ENCODE measurements at places on chromosomes 4 and X.

DNA sequence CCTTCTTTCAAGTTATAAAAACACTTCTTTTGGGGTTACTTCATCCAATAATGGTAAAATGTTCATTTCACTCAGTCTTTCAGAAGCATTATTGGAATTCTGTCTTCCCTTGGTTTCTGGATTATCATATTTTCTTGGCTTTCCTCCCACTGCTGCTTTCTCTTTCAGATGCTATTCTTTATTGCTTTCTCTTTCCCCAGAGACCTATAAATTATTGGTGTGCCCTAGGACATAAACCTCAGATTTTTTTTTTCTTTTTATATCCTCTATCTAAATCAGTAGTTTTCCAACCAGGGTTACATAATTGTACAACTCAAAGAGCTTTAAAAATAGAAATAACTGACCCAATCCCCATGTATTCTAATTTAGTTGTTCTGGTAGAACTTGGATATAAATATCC is 1005.5 kb downstream of the ARAP2 start:
- no peak for DNase-seq

GRCh38 chrX:35664833-35665232 is 133.3 kb upstream of the MAGEB16 start:
- no peak for DNase-seq

GRCh38 chr4:86307432-86307831 is 52.4 kb downstream of the MAPK10 start:
- DNase-seq: no peak

- no peak for DNase-seq
Observed at GRCh38 chr4:40288566-40288965, 46.6 kb upstream of the CHRNA9 start.

GRCh38 chr4:124682384-124682783 is 30.1 kb downstream of the ANKRD50 start:
- DNase-seq: no peak

GRCh38 chrX:64977830-64978229 is 1.6 kb upstream of the ZC4H2 start:
- no peak for DNase-seq

DNA sequence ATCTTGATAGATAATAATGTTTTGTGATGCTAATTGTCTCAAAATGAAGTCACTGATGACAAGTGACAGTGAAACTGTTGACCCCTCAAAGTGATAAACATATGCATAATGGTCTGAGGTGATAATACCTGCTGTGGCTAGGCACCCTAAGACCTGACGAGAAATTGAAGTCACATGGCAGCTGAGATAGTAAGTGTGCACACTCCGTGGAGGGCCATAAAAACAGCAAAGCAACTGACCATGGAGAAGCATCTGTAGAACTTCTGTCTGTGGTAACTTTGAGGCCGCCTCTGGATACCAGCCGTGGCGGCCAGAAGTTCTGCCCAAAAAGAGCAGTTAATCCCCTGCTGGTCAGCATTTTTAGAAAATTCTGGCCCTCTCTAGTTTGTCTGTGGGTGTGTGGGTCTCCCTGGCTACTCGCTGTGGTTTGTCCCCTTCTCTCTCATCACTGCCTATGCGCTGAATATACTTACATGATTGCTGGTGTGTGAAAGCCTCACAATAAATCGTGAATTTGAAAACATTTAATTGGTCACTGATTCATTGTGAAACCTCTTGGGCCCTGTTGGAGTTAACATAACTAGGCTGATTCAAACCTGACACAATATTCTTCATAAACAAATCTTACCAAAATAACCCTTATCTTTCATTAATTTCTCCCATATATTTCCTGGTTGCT is 50.6 kb downstream of the CCDC149 start:
- DNase-seq: no peak
